ENCODE measurements at places on chromosomes 4 and X.

GRCh38 chrX:40721489-40722106 lies 13.7 kb downstream of the MED14 start:
- no peak overlapping the region for H3K27ac ChIP-seq
- DNase-seq: no peak
- H3K36me3 ChIP-seq: no peaks in the 10 kb centered on the region
- no peak overlapping the region for H3K4me3 ChIP-seq
- no peaks in the 10 kb centered on the region for H3K27me3 ChIP-seq

DNA sequence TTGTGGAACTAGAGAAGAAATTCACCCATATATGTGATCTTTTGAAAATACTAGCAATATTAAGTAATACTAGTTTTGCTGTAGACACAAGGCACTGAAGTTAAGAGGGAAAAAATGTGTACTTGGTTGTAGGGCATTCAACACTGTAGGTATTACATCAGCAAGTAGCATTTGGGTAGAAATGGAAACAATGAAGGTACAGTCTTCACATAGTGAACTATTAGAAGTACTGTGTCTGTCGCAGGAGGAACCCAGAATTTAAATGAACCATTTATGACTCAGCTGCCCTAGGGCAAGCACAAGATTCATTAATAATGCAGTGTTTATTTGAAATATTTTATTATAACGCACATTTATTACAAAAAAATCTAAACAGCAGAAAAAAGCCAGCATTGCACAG lies 572.7 kb upstream of the TENM3 start:
- no peaks in the 10 kb centered on the region for H3K36me3 ChIP-seq
- H3K4me1 ChIP-seq: no peaks in the 10 kb centered on the region
- no peak overlapping the region for H3K4me3 ChIP-seq
- peaks cover 65% of the 10 kb centered on the region for H3K27me3 ChIP-seq

DNA sequence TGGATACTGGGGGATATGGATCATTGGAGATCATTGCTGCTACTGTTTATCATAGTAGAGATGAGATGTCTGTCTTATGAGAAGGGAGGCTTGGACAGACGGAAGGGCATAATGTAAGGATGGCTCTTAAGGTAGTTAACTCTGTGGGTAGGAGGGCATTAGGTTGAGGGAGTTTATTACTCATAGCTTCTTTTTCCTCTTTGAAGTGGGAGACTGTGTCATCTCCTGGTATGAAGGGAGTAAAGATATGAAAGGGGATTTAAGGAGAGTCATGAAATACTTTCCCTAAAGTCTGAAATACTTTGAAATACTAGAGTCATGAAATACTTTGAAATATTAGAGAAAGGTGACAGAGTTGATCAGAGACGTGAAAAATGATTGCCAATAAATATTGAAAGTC lies 255.5 kb upstream of the PITX2 start:
- no peak overlapping the region for H3K4me3 ChIP-seq
- DNase-seq: no peak
- no peak overlapping the region for H3K27ac ChIP-seq
- no peaks in the 10 kb centered on the region for H3K27me3 ChIP-seq
- no peaks in the 10 kb centered on the region for H3K4me1 ChIP-seq
- H3K36me3 ChIP-seq: no peaks in the 10 kb centered on the region

DNA sequence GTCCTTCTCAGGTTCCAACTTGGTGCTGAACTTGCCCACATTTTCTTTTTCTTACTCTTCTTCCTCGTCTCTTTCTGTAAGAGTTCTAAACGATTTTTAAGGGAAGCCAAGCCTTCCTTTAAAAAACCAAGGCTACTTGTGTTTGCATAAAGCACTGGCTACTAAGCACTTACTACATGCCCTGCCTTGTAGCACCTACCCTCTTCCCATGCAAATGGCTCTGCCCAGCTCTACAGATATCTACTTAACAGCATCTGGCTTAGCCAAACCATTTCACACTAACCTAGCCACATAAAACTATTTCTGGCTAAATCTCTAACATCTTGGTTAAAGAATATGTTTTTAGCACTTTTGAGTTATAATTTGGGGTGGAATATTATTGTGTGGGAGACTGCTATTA lies 26.9 kb upstream of the ARMCX2 start:
- H3K4me3 ChIP-seq: no peak overlapping the region
- no peaks in the 10 kb centered on the region for H3K4me1 ChIP-seq
- no peak overlapping the region for H3K27ac ChIP-seq
- peaks cover 4% of the 10 kb centered on the region for H3K27me3 ChIP-seq

GRCh38 chr4:40612831-40613230 lies 16.8 kb downstream of the RBM47 start:
- H3K4me1 ChIP-seq: no peaks in the 10 kb centered on the region
- no peaks in the 10 kb centered on the region for H3K36me3 ChIP-seq
- no peak overlapping the region for H3K4me3 ChIP-seq
- DNase-seq: no peak
- no peaks in the 10 kb centered on the region for H3K27me3 ChIP-seq

- H3K4me1 ChIP-seq: peaks cover 26% of the 10 kb centered on the region
- no peaks in the 10 kb centered on the region for H3K27me3 ChIP-seq
- no peak overlapping the region for H3K4me3 ChIP-seq
Observed at GRCh38 chr4:2411786-2412510, 6.5 kb downstream of the ZFYVE28 start.

All from A673 (cell line).